Stimulated activated effector memory CD8-positive, alpha-beta T cell treated with anti-CD3 and anti-CD28 coated beads, Interleukin-12 subunit alpha, Interleukin-12 subunit beta, amount 100 ng/mL, for 72 hours (primary cell): ENCODE measurements at places on chromosomes 7 and 10.

GRCh38 chr7:66629222-66630062 is 761 bp downstream of the KCTD7 start:
- DNase-seq: no peak

GRCh38 chr7:114889646-114890285 is 32.1 kb upstream of the MDFIC start:
- DNase-seq: no peak

GRCh38 chr7:93043385-93043985 is 74.3 kb downstream of the SAMD9 start:
- DNase-seq: no peak

- DNase-seq: no peak
Observed at GRCh38 chr10:88120599-88121333, 257.3 kb downstream of the PTEN start.

DNA sequence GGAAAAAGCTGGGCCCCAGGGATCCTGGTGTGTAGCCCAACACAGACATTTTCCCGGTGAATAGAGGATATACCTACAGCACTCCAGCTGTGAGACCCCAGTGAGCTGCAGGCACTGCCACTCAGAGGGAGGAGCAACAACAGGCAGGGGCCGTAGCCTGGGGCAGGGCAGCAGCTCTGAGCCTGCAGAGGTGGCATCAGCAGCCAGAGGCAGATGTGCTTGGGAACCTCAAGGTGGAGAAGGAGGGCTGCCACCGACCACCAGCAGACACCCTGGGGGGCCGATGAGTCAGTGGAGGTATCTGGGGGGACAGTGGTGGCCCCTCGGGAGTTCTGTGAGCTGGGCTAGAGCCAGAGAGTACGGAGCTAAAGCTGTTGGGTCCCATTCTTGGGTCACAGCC is 110.2 kb upstream of the GDF10 start:
- no peak for DNase-seq

GRCh38 chr7:92623544-92623943 is 33.4 kb upstream of the FAM133B start:
- DNase-seq: no peak

DNA sequence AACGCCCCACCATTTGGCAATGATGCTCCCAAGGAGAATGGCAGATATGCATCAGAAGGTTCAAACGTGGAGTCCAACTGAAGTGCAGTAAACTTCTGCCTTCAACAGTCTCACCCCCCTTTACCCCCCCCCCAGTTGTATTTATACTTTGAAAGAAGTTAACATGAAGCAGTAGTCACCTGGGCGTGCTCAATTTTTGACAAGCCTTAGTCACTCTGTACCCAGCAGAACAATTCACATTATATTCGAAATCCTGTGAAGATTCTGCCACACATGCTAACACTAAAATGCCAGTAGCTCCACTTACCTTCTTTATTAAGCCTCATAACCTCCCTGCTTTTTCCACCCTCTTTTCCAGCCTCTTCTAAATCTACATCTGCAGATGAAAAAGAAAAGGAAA is 894 bp downstream of the ATXN7L1 start:
- no peak for DNase-seq

DNA sequence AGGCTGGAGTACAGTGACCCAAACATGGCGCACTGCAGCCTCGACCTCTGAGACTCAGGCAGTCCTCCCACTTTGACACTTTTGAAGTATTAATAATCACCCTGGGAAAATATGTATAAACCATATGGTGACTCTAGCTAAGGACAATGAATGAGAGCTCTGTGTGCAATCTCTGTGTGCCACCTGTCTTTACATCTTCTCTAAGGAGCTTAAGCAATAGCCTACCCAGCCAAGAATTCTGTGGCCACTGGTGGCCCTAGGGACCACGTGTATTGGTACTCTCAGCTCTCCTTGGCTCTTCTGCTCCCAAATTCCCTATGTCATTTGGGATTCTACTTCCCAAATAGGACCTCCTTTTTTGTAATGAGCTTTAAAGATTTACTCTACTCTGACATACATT is 23.7 kb downstream of the FGF8 start:
- DNase-seq: no peak

GRCh38 chr7:98957766-98958165 is 79.4 kb downstream of the TRRAP start:
- no peak for DNase-seq

GRCh38 chr10:110730345-110731050 is 86.4 kb downstream of the RBM20 start:
- DNase-seq: no peak

DNA sequence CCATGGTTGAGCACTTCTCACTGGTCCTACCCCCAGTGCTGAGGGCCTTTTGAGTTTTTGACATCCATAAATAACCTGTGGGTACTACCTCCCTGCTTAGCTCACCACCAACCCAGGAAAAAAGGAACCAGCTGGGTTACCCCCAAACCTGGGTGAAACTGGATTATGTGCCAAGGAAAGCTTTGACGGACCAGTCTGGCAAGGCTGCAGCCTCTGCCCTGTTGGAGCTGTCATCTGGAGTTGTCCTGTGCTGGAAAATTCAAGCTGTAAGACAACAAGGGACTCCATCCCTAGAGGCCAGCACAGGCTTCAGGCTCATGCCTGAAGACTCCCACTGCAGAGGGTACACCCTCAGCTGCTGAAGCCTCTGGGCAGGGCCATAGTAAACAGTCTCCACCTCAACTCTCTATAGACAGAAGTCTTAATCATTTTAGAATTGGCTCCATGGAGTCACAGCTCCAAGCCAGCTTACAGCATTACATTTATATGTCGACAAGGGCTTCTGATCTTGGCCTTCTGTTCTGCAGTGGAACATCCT is 115.5 kb upstream of the AFAP1L2 start:
- DNase-seq: no peak

DNA sequence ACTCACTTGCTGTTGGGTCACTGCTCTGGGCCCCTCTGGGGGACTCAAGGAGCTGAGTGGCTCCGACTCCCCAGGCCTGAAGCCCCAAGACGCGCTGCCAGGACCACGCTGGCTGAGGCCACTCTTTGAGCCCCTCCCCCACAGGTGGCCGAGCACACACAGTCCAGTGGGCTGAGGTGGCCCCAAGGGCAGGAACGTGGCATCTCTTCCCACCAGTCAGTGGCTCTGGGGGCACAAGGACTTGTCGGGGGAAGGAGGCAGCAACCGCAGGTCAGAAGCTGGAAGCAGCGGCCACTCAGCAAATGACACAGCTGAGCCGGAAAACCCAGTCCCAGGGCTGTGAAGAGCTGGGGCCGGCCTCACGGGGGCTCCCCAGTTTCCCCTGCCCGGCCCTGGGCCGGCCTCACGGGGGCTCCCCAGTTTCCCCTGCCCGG is 24.1 kb downstream of the GRIFIN start:
- peak; percentile 69 for DNase-seq

GRCh38 chr7:40330408-40330807 is 195.6 kb downstream of the SUGCT start:
- no peak for DNase-seq

GRCh38 chr10:96500519-96500918 is 13.2 kb downstream of the TLL2 start:
- DNase-seq: no peak

DNA sequence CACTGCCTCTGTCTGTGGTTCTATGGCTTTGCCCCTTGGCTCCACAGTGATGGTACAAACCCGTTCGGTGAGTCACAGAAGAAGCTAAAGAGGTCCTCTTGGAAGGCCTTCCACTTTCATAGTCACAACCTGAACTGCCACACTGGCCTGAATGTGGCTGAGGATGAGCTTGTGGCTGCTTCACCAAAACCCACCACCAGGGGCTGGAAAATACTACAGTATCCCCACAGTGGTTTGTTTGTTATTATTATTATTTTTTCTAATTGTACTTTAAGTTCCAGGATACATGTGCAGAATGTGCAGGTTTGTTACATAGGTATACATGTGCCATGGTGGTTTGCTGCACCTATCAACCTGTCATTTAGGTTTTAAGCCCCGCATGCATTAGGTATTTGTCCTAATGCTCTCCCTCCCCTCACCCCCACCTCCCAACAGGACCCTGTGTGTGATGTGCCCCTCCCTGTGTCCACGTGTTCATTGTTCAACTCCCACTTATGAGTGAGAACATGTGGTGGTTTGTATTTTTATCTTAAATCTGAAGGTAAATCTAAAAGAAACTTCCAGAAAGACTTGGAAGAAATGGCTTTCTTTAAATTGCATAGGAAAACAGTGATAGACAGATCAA is 160.8 kb upstream of the NPSR1 start:
- DNase-seq: no peak

- DNase-seq: no peak
Observed at GRCh38 chr7:94571816-94572215, 62.2 kb downstream of the CASD1 start.

- no peak for DNase-seq
Observed at GRCh38 chr10:36236931-36237330, 594.8 kb upstream of the FZD8 start.

DNA sequence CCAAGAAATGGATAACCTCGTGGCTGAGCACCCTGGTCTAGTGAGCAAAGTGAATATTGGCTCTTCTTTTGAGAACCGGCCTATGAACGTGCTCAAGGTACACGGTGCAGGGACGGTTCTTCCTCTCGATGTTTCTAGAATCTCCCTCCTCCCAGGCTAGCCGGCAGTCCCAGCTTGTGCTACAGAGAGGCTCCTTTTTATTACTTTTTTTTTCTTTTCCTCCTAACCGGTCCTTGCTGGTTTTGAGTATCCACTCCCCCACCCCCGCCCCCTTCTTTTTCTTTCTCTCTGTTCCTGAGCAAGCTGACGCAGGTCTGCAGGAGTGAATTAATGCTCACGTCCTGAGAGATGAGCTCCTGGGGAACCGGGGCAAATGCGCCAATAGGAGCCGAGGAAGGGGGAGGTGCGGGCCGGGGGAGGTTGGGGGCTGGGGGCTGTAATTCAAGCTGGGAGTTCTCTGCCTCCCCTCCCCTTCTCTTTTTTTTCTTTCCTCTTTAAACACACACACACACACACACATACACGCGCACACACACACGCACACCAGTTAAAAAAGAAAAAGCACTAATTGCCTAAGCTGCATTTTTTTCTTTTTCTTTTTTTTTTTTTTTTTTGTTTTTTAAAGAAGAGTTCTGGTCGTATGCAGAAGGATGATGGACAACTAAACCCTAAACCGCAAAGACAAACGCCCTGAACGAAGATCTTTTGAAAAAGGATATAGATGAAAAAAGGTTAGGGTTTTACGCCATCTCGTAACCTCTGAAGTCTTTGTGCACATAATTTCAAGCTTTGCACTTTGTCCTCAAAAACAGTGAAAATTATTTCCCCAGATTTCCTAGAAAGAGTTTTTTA is 6.6 kb downstream of the CPA2 start:
- DNase-seq: no peak

DNA sequence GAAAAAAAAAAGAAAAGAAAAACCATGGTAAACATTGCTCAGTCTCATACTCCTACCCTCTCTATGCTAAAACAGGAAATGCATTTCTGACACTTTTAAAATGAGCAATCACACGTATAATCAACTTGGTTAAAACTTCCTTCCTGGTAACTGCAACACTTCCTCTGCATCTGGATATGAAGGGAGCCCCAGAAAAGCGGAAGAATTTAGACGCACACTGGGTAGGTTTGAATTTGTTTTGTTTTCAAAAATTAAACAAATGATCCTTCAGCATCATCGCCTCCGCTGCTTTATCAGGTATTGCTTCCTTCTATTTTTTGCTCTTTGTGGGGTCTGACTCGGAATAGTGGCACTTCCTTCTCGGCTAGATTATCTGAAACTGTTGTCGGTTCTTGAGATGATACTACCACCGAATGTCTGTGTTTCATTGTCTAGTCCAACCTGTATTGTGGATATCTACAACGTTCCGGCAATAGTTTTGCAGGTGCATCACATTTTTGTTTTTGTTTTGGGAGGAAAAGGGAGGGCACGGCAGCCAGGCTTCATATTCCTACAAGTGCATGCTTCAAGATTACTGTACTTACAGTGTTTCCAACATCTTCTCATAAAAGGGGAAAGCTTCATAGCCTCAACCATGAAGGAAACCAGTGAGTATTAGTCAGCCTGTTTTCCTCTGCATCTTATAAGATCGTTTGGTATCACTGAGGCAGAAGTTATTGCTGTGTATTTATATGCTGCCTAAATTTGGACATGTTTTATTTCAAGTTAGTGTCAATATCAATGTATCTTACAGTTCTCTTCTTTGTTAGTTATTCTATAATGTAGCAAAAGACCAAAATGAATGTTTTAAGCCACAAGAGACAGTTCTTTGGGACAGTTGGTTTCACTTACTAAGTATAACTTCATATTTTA is at the start of gene PIK3CG:
PIK3CG (plus strand) TSS at position 153 of the 912 bp plus-strand sequence. CDS start 2,280 bp downstream, outside the sequence.
- DNase-seq: no peak

DNA sequence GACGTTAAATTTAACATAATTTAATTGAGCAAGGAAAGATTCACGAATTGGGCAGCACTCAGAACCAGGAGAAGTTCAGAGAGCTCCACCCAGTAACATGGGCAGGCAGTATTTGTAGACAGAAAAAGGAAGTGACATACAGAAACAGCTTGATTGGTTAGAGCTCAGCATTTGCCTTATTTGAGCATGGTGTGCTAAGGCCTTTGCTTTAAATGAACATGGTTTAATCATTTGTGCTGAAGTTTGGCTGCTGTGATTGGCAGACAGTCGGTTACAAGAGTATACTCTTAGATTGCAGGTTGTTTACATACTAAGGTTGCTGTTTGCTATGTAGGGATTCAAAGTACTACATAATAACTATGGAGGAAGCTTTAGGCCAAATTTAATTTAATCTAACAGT is 199.2 kb downstream of the MALRD1 start:
- no peak for DNase-seq

- DNase-seq: no peak
Observed at GRCh38 chr7:4769761-4770160, 5.7 kb upstream of the AP5Z1 start.

GRCh38 chr10:2469802-2470201 is 597.5 kb upstream of the PFKP start:
- no peak for DNase-seq

GRCh38 chr10:90274721-90275468 is 573.5 kb downstream of the KIF20B start:
- DNase-seq: no peak

DNA sequence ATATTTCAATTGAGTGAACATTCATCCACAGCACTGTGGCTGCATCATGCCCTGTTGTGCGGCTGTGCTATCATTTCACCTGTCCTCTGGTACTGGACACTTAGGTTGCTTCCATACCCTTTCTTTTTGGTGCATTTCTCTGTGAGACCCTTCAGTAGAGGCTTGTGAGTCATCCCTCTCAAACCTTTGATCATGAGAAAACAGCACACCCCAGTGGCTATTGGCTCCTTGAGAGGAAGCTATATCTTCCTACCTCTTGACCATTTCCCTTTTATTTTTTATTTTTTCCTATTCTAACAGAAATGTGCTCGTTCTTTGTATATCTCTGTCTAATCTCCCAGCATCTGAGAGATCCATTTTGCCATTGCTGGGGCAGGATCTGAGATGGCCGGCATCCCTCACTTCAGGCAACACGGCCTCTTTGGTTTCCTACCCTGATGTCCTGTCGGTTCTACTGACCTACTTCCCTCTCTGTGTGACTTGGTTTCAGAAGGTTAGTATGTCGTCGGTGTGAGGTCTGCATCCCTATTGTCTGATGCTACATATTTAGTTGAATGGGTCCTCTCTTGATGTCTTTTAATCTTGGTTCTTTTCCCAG is 23.8 kb upstream of the PIK3AP1 start:
- DNase-seq: no peak
